ENCODE measurements at places on chromosomes 1 and 21.

DNA sequence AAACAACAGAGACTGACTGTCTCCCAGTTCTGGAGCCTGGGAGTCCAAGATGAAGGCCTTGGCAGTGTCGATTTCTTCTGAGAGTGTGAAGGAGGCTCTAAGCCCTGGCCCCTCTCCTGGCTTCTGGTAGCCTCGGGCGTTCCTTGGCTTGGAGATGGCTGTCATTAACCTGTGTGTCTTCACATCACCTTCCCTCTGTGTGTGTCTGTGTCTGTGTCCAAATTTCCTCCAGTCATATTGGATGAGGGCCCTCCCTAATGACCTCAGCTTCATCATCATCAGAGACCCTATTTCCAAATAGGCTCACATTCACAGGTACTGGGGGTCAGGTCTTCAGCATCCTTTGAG, 138.3 kb downstream of the TOMM20 start:
- DNase-seq, result no peak

DNA sequence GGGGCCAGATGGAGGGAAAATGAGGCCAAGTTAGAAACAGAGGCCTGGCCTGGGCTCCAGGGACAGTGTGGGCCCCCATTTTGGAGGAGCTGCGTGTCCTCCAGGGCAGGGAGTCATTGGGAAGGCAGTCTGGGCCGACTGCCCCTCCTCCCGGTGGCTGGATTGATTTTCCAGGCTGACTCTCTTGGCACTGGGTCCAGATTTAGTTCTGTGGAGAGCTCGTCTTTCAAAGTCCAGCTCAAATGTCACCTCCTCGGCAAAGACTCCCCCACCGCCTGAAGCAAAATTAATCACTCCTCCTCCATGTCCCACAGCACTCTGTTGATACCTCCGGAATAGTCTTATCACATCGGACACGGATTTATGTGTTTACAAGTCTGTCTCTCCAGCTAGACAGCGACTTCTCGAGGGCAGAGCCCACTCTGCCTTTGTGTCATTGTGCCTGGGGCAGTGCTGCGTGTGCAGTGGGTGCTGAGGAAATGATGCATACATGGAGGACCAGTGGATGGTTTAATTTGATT, 175.1 kb downstream of the CAMTA1 start:
- no peak for DNase-seq

- DNase-seq, result no peak
Measured at GRCh38 chr1:75522389-75522788, 88.5 kb downstream of the SLC44A5 start.

DNA sequence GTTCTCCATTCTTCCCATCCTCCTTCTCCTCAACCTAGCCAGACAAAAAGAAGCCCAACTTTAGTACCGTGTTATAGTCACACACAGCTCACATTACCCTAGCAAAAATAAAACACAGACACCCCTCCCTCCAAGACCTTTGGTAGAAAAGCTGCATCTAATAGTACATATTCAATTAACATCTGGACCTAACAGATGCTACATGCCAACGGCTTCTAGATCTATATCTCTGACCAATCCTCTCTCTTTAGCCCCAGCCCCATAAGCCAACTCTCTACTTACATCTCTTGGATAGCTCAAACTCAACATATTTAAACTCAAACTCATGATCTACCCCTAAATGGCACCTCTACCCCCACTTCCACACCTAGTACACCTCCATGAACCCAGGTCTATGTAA, 233.1 kb downstream of the KCNH1 start:
- DNase-seq, result no peak

- DNase-seq, result no peak
Measured at GRCh38 chr1:77394166-77394565, 112.3 kb downstream of the AK5 start.

DNA sequence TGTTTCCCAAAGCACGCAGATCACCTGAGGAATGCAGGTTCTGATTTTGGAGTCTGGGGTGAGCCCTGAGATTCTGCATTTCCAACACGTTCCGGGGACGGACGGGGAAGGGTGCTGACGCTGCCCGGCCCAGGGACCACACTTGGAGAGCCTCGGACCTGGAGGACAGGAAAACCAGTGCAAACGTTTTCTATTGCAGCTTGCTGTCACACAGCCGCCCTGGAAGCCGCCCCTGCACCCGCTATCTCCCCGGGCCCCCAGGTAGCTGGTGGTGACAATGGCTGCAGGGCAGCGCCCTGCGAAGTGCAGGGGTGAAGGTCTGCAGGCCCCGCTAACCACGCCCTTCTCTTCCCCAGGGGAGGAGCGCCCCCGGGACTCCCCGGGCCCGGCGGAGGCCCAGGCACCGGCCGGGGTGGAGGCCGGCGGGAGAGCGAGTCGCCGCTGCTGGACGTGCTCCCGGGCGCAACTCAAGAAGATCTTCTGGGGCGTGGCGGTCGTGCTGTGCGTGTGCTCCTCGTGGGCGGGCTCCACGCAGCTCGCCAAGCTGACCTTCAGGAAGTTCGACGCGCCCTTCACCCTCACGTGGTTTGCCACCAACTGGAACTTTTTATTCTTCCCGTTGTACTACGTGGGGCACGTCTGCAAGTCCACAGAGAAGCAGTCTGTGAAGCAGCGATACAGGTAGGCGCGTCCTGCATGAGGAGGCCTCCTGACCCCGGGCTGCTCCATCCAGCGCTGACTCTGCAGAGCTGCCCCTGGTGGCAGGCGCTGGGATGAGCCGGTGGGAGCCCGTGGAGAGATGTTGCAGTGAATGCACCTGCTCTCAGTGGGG, 142.0 kb upstream of the COA6 start:
- no peak for DNase-seq

DNA sequence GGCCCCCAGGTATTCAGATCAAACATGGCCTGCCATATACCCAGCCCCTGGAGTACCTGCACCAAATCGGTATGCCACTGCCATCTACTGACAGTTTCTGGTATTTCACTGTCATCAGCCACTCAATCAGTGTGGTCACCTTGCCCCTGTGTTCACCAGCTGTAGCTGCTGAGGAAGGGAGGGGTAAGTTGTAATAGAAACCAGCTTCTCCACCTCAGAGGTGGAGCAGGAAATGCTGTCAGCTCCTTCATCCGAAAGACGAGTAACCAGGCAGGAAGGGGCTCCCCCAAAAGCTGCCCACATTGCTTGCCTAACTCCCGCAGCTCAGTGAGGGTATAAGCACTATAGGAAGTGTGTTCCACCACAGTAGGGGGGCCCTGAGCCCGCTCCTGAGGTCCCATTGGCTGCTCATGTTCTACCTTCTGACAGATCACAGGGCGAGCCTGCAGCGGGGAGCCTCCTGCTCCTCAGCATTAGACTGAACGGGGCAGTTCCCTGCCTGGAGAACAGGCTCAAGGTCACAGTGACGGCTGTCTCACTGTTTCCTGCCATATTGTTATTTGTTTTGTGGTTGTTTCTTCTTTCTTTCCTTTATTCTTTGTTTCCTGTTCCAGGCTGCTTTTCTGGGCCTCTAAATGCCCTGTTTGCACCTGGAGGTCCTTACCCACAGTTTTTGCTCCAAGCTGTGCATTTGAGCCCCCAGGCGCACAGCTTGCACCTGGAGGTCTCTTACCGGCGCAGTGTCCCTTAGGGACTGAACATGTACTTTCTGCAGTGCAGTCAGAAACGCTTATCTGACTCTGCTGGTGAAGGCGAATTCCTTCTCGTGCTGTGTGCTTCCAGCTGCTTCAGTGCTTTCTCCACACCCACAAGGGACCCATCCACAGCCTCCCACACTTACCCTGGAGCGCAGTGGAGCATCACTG, 1638.3 kb downstream of the MRPL39 start:
- DNase-seq, result peak; percentile 53

GRCh38 chr1:27267153-27267552, 32.7 kb downstream of the WDTC1 start:
- DNase-seq, result no peak

DNA sequence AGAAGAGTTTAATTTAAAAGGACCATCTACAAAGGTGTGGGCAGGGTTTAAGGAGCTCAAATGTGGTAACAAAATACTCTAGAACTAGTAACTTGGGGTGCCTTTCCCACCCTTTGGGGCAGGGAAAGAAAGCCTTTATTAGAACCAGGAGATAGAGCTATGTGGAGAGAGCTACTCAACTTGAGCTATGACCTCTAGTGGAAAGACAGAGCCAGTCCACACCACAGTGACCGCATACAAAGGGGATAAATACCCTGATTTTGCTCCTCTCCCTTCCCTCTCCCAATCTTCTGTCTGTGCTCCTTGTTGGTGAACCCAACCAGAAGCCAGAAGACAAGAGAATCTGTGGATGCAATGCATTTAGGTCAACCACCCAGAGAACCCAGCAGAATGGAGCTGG, 54.4 kb upstream of the JAK1 start:
- DNase-seq, result no peak

DNA sequence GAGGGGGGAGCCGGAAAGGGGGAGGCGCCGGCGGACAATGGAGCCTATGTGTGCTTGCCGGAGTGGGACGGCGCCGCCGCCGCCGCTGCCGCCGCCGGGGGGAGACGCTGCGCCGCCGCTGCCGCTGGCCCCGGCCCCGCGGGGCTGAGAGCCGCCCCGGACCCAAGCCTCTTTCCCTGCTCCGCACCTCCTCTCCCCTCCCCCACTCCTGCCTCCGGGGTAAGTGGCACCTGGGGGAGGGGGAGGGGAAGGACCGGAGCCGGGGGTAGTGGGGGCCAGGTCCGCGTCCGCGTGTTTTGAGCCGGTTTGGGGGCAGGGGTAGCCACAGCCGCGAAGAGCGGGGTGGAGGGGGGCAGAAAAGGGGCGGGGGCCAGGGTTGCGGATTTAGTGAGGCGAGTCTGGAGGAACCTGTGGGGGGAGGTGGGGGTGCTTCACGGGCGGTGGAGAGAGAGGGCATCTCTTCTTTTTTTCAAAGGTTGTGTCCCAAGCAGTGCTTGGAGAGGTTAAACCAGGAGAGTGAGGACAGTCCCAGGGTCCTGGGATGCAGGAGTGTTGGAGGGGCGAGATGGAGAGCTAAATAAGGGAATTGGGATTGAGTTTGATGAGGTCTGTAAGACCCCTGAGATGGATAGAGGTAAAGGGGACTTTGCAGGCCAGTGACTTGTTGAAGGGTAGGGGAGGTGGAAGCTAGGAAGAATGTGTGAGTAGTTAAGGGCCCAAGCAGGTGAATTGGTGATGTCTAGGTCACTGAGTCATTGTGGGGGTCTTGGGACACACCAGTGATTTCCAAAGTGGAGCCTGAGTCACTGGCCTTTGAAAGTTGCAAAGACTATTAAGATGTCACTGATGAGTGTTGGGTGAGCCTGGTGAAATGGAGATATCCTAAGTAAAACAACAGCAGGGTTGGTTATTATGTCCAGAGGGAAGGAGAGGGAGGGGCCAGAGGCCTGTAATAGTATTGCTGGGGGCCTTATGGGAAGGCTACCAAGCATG, 59.1 kb downstream of the BCL9 start:
- DNase-seq, result no peak

- no peak for DNase-seq
Measured at GRCh38 chr1:118116909-118117308, 68.1 kb downstream of the SPAG17 start.

DNA sequence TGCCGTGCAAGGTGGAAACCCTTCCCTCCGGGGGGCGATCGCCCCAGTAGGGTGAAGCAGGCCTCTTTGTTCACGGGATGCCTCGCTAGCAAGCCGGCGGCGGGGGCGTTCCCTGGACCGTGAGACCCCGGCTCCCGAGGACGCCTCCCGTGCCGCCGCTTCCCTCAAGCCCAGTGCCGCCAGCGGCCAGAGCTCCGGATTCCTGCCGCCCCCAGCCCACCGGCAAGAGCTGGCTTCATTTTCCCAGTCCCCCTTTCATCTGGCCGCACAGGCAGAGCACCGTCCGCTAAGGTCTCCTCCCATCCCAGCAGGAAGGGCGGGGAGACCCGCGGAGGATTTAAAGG, 16.3 kb downstream of the IER5 start:
- DNase-seq, result no peak

DNA sequence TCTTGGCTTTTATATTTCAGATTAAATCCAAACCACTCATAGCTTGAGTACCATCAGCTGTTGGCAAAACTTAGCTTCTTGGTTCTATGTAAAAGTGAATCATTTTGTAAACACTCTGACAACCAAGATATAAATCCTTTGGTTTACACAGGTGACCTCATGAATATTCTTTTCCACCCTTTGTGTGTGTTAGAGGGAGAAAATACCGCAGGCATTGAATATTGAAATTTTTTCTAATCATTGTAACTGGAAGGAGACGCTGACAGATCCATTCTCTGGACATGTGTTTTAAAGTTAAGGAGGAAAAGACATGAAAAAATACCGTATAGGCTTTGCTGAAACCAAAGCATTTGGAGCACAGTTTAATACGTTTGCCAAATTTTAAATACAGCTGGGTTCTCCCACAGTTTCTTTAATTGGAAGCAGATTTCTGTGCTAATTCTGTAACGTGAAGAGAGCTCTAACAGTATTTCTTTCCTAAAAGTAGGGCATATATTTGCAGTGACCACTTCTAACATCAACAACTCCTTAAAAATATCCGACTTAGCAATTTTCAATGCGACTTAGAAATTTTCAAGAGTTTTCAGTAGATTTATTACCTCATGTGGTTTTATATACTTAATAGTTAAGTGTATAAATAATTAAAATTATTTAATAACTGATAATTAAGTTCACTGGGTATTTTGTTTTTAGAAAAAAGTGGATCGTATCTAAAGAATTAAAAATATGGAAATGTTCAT, 388.2 kb downstream of the USP25 start:
- DNase-seq, result no peak

GRCh38 chr21:31326522-31327242, 17.4 kb downstream of the TIAM1 start:
- DNase-seq, result no peak

DNA sequence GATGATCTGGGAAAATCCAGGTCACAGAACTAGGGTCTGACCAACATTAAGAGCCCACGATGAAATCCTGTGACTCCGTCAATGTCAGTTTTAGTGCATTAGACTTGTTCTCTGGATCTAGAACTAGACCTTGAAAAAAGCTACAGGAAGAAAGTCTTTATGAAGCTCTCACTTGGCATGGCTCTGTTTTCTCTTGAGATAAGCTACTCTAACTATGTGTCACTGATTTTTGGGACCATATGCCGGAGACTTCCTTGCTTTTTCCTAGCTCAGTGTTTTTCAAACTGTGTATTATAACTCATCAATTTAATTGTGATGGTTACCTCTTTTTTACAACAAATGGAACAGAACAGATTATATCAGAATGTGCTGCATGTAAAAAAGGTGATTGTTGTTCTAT, 379.7 kb upstream of the DAB1 start:
- DNase-seq, result no peak

Measured in stimulated activated CD8-positive, alpha-beta memory T cell treated with anti-CD3 and anti-CD28 coated beads, Interleukin-15, amount 100 ng/mL, for 4 hours (primary cell).